CD4-positive, alpha-beta T cell treated with Interleukin-4 for 1 hour (primary cell): ENCODE measurements at places on chromosomes 6 and 20.

DNA sequence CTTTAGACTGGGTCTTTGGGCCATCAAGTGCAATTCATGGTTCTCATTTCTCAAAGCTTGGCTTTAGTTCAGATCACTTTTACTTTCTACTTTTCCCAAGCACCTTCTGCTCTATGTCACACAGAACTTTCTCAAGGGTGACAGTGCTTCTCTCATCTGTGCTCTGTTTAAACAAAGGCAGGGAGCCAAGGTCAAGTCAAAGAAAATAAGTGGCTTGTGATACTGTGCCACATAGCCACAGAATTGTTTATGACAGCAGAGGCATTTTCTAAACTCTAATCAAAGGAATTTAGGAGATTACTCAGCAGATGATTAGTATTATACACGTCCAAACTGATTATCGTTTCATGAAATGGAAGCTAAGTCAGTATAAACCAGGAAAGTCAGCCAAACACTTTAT is 348.0 kb downstream of the HDGFL1 start:
- no peak for DNase-seq

DNA sequence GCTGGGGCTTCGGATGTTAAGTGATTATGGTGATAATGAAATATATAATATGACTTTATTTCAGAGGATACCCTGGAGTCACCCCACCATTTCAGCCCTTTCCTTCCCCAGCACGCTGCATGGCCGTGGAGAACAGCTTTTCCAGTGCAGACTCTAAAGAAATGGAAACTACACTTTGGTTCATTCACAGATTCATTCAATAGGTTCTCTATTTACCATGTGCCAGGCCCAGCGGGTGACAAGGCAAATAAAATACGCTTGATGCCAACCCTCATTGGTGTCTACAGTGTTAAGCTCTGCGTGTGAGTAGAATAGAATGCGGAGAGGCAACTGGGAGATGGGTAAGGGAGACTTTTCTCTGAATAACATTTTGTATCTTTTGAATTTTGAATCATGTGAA is 89.7 kb downstream of the TCP11 start:
- DNase-seq = no peak

DNA sequence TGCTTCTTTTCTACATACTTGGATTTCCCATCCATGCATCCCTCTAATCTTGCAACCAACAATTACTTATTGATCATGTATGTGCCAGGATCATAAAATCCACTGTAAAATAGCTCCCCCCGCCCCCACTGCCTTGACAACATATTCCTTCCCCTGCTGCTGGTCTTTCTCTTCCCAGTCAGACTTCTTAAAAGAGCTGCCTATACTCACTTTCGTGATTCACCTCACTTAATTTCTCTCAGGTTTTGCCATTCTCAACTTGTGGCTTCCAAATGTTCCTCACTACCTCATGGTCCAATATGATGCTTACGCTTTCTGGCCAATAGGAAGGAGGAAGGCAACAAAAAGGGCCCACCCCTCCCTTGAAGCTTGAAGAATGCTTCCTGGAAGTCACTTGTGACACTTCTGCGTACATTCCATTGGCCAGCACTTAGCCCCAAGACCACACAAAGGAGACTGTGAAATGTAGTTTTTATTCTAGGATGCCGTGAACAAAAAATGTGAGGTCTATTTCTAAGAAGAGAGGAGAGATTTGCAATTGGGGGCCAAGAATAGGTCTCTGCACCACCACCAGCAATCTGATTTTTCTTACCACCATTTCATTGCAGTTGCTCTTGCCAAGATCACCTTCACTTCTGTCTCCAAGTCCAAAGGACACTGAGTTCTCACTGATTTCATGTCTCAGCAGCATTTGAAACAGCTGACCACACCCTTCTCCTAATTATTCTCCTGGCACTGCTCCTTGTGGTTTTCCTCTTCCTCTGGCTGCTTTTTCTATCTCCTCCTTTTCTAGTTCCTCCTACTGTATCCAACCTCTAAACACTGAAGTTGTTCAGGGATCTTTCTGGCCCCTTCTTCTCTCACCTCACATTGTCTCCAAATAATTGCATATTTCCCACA is 30.8 kb downstream of the CD164 start:
- DNase-seq = no peak

DNA sequence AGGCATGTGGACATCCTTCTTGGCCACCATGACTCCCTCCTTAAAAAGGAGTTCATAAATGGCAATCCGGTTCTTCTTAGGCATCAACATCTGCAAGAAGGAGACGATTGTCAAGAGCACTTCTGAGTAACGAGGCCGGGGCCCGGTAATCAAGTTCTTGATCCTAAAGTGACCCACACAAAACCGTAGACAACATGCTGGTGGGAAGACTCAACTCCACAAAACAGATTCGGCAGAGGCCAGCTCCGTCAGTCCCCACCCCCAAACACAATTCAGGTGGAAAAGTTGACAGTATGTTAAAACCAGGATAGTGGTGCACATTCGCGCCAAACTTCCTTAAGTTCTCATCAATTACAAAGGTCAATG is 754 bp downstream of the RPS10 start:
- DNase-seq = no peak

DNA sequence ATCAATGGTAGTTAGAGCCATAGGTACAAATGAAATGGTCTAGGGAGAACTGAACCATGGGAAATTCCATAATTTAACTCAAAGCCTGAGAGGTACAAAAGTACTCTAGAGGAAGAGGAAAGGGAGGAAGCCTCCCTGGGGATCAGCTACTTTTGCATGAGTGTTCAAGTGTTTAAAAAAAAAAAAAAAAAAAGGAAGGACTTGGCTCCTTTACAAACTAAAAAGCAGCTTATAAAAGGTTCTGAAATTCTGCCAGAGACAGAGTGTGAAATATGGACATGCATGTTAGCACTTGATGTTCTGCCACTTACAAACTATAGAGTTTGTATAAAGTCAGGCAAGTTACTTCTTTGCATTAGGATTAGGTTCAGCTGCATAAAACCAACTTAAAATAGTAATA is 290.0 kb downstream of the TBC1D7 start:
- no peak for DNase-seq

- peak; percentile 59 for DNase-seq
Observed at GRCh38 chr20:52312132-52312729, 120.7 kb upstream of the ZFP64 start.

- peak; percentile 36 for DNase-seq
Observed at GRCh38 chr6:42819803-42820511, 38.1 kb downstream of the BICRAL start.

GRCh38 chr6:30103872-30104179 is 9.1 kb downstream of the TRIM31 start:
- DNase-seq = no peak

DNA sequence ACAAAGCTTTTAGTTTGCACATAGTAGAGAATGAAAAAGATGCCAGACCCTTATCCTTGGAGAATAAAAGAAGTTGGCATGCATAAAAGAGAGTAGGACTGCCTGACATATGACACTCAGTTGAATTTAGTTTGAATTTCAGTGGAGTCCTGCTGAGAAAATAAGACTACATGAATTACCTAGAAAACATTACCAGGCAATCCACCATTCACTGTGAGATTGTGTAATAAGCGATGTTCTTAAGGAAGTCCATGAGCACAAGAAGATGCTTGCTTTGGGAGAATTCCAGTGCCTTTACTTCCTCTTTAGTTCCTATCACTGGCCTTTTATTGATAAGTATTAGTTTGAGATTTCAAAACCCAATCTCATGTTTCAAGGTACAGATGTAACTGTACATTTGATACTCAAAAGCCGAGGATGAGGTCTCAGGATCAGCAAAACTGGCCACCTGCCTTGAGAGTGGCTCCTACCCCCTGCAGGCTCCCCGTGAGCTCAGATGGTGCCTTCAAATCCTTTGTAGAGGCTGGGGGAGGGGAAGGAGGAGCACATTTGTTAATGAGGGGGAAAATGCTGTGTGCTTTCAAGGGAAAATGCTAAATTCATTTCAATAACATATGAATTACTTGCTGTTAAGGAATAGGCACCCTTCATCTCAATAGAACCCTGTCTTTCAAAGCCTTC is 11.2 kb upstream of the UNC93A start:
- no peak for DNase-seq

DNA sequence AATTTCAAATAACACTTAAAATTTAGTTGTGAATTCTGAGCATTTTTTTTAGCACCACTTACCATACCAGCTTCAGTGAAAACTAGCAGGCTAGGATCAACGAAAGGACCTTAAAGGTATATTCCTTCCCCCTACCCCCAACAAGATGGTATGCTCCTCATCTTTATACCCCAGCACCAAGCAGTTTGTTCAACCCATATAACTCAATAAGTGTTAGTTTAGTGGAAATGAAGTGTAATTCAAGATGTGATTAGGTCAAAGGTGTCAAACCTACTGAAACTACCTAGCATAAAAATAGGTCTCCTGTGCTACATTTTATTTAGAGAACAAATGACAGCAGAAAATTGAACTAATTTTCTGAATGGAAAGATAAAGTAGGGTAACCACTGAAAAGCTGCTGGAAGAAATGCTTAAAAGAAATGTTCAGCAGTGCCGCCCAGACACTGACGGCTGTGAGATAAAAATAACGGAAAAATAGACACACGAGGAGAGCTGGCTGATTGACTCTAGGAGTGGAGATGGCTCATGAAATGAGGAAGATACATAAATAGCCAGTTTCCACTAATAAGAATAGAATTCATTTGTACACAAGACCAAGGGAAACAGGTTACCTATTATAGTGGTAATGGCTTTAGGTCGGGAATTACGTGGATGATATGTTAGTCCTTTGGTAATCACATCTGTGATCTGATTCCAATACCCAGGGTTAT is 94.8 kb downstream of the IPCEF1 start:
- no peak for DNase-seq

DNA sequence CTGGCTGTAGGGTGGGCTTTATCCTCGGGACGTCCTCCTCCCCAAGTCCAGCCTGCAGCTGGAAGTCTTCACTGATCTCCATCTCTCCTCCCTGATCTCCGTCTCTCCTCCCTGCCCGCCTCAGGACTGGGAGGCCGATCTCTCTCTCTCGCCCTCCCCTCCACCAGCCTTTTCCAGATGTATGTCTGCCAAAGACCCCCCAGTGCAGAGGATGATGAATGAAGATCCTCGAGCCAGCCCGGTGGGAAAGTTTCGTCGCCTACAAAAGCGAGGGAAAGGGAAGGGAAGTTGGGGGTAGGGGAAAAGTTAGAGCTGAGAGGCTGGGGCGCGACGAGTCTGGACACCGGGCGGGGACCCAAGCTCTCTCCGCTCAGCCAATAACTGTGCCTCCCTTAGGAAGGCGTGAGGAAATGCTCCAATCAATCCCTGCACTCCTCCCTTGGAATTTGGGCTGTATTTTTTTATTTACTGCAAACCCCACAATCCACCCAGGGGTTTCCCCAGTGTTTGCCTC is 595 bp upstream of the SRF start:
- DNase-seq = no peak

DNA sequence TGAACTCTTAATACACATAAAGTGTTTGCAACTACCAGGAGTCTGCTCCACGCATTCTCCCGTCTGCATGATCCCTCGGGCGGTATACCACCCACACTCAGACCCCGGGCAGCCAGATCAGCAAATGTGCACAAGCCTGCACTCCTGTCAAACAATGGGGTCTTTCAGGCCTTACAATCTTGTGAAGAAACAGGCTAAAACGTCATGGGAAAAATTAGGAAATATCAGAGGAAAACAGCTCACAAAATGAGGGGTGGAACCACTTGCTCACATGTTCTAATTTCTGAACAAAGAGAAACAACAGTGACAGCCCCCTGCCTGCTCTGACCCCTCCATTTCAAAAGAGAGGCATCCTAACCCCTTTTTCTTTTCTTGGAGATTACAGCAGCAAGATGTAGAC is 69.4 kb downstream of the BACH2 start:
- no peak for DNase-seq

DNA sequence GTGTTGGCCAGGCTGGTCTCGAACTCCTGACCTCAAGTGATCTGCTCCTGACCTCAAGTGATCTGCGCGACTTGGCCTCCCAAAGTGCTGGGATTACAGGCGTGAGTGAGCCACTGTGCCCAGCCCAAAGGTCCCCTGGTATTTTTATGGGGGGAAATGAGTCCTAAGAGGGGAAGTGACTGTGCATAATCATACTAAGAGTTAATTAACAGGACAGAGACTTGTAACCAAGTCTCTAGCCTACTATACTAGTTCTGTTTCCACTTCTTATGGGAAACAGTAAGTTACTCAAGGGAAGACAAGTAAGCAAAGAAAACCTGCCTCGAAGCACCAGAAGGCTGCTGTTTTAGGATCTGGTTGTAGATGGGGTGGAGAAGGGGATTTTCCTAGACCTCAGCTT is 27.9 kb downstream of the TCF15 start:
- DNase-seq = no peak

DNA sequence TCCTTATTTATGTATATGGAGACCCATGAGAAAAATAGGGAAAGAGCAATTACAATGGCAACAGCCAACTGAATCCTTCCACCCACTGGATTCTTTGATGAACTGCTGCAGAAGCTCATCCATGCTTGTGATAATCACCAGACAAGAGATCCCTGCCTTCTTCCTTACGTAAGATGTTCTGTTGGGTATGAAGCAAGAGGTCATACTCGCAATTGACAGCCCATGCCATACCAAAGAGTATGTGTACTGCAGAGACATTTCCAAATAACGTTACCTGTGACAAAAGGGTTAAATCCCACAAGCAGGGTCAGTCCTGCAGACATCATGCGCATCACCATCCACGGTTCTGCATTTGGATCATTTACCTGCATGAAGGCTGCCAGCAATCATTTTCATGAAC is 27.8 kb downstream of the ELOVL5 start:
- no peak for DNase-seq

GRCh38 chr6:139344186-139344963 is 30.1 kb downstream of the CITED2 start:
- no peak for DNase-seq

DNA sequence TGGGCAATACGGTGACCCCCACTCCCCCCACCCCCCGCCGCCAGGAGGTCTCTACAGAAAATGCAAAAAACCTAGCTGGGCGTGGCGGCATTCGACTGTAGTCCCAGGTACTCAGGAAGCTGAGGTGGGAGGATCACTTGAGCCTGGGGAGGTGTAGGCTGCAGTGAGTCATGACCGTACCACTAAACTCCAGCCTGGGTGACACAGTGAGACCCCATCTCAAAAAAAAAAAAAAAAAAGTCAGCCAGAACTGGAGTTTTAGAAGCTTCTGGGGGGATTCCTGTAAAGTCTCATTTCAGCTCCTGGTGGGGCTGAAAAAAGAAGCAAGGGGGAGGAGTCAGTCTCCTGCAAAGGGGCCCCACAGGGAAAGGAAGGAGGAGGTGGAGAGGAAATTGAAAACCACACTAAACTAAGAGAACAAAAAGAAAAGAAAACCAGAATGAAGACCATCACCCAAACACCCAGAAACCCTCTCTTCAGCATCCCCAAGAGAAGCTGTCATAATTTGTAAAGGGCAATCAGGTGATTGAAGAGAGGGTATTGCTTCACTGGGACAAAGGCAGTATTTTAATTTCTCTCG is 50.4 kb downstream of the NOL4L start:
- peak; percentile 77 for DNase-seq
